ENCODE measurements at places on chromosomes 5 and 9.

DNA sequence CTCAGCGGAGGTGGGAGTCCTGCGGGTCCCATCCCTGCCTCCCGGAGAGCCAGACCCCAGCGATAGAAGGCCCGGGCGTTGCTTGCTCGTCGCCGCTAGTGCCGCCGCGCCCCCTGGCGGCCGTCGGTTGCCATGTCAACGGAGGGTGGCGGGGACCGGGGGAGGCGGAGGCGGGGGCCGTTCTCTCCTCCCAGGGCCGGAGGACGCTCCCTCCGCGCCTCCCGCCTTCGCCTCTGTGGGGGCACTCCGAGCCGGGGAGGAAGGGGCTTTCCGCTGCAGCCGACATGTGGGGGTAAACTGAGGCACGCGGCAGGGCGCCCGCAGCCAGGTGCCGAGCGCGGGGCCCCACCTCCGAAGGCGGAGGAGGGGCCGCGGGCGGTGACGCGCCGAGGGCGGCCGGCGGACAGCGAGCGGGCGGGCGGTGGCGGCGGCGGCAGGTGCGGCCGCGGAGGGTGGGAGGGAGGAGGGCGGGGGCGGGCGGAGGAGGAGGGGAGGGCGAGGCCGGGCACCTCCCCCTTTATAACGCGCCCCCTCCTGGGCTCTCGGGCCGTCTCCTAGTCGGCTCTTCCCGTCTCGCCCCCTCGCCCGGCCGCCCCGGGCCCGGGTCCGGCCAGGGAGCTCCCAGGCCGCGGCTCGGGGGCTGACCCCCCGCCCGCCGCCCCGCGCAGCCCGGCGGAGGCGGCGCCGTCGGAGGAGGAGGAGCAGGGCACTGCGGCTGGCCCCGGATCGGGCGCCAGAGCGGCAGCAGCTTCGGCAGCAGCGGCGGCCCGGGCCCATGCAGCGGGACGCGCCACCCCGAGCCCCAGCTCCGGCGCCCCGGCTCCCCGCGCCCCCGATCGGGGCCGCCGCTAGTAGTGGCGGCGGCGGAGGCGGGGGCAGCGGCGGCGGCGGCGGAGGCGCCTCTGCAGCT lies 556 bp upstream of the CDK9 start:
- DNase-seq = no peak

DNA sequence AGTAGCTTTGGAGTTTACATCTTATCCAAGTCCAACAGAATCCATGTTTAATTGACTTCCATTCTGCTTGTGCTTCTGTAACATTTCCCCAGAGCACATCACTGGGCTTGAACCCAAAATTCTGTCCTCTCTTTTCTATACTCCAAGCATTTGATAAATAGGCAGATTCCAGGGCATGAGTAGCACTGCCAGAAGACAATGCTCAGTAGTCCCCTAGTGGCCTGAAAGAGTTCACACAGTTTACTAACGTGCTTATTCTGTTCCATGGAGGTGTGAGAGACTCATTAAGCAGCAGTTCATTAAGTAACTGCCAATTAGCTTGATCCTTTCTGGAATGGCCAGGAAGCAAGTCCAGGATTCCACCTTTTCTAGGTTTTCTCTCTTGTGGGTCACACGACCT lies 9.4 kb upstream of the GABRA6 start:
- DNase-seq = no peak

GRCh38 chr9:69054989-69055388 lies 19.4 kb downstream of the FXN start:
- DNase-seq = no peak

DNA sequence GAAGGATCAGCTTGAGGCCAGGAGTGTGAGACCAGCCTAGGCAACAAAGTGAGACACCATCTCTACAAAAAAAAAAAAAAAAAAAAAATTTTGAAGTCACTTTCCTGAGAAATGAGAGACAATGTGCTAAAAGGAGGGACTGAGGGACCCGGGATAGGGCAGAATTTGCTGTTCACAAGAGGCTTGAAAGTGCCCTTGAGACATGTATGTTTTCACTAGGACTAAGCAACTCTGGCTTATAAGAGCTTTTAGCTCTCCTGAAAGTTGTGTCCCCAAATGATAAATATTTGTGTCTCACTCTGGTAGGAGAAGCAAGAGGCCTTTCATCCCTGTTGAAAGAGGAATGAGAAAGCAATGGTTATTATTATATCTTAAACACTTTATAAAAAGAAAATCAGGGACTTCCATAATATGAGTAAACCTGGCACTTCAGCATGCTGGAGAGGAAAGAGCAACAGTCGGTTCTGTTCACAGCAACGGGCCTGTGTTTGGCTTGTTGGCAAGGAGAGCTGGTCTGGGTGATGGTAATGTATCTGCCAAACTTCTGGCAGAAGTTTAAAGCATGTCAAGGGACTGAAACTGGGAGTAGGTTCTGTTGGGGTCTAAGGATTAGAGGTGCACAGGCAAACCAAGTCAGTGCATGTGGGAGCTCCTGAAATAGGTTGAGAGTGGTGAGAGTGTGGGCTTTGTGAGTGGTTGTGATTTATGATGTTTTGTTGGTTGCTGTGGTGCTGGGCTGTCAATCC lies 32.2 kb downstream of the ENTREP1 start:
- DNase-seq = no peak

GRCh38 chr5:147509041-147509709 lies 693 bp downstream of the DPYSL3 start:
- no peak for DNase-seq

- DNase-seq = no peak
These were observed 898.0 kb upstream of the C9orf72 start for GRCh38 chr9:28471261-28471660.

DNA sequence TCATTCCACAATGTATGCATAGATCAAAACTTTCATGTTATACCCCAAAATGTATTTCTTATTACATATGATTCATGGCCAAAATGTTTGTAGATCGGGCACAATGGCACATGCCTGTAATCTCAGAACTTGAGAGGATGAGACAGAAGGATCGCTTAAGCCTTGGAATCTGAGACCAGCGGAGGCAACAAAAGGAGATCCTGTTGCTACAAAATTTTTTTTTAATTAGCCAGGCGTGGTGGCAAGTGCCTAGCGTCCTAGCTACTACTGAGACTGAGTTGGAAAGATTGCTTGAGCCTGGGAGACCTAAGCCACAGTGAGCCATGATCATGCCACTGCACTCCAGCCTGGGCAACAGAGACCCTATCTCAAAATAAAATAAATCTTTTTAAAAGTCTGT lies 89.9 kb downstream of the MAPKAP1 start:
- DNase-seq = no peak

DNA sequence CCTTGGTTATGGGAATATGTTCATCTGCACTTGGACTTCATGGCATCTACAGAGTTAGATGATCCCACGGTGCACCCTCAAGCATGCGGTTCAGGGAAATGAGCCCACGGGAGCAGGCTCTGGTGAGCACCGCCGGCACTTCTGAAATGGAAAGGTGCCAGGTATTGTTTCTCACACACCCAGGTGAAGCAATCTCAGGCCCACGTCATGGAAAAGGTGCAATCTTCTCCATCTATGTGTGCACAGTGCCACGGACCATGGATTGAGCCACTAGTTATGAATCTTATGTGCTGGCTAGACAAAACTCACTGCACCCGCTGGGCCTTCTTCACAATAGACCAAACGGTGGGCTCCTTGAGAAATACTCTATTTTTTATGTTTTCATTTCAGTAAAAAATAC lies 27.3 kb downstream of the IRX1 start:
- no peak for DNase-seq

Data from NCI-H1436 treated with DMSO at 0.1 percent for 48 hours (cell line).